LHCN-M2 (cell line): ENCODE measurements at places on chromosomes 13 and 19. TPM values are rescaled to one million over a fixed set of nuclear protein-coding genes. Genes with fewer than 3 reads are reported as not detected.

DNA sequence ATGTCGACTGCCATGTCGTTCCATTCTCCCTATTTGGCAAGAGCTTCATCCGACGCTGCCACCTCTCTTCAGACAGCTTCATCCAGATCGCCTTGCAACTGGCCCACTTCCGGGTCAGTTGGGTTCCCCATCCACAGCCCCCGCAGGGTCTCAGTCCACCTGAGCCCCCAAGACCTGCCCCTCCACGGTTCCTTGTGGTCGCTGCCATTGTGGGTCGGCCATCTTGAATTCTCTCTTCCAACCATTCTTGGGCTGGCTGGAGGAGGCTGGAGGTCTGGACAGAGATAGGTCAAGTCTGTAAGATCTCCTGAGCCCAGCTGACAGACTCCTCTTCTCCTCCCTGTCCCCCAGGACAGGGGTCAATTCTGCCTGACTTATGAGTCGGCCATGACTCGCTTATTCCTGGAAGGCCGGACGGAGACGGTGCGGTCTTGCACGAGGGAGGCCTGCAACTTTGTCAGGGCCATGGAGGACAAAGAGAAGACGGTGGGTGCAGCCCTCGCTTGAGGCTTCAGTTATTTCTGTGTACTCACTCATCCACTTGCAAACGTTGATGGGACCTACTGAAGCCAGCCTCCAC, 19.5 kb downstream of the CPT1C start:
- DNase-seq = peak; percentile 86

DNA sequence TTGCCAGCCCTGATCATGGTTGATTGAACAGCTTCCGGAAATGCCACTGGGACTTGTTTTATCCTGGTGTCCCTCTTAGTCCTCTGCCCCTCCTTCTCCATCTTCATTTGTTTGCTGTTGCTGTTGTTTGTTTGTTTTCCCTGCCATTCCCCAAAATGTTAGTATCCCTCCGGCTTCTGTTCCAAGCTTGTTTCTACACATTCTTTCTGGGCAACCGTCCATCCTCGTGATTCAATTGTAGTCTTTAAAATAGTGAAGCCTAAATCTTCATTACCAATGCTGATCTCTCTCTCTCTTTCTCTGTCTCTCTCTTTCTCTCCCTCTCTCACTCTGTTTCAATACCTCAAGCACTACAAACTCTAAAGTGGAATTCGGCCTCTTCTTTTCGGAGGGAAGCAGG, 649.3 kb upstream of the ARGLU1 start:
- DNase-seq = no peak

- no peak for DNase-seq
Measured at GRCh38 chr13:79311386-79311785, 94.7 kb downstream of the RBM26 start.

Gene SMIM24
- total RNA-seq = 0.40 TPM in 1 of 2 replicates, not detected in the other

Gene NUDT15
- total RNA-seq = 51.4 and 56.2 TPM in 2 replicates
